Stimulated activated CD8-positive, alpha-beta memory T cell treated with anti-CD3 and anti-CD28 coated beads, Interleukin-4, amount 100 ng/mL, for 1 hour (primary cell): ENCODE measurements at places on chromosomes 6 and 20.

DNA sequence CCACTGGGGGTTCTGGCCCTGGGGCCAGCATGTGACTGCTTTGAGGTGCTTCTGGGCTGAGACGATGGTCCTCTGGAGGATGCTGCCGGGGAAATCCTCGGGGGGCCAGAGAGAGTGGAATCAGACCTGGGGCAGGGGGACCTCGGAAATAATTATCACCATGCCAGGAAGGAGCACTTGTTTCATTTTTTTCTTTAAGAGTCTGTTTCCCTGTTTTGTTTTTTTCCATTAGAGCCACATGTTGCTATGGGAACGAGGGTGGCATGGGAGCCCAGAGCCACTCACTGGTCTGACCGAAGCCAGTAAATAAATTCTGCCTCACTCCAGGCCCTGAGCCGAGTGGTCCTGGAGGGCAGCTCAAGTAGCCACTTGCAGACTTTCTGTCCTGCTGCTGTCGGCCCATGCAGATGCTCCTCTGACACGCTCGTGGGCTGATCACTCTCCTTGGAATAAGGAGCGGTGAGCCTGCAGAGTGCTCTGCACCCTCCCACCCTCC is 365.1 kb downstream of the ZFAND3 start:
- DNase-seq: no peak

DNA sequence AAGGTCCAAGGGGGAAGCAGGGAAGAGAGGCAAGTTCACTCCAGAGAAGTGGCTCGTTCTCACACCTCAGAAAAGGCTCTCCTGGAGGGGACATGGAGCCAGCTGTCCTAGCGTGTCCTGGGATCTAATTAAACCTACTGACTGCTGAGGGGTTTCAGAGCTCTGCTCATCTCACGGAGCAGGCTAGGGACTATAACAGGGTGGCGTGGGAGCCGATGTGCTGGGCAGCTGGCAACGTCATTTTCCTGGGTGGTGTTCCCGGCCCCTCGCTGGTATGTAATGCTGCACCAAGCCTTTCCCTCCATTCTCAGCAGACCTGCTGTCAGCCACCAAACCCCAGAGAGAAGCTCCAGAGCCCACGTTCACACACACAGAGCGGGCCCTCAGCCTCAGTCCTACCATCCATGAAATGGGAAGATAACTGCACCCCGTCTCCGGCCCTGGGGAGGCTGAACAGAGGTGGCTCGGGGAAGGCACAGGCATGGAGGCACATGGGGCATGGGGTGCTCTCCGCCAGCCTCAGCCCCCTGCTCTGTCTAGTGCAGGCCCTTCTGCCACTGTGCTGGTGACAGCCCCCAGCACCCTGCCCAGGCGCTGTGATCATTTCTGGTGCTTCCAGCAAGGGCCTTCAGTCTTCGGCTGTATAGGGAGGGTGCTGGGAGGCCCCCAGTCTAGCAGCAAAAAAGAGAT is 1.9 kb downstream of the CST7 start:
- DNase-seq: no peak

- no peak for DNase-seq
These were observed 188.6 kb upstream of the PLCB4 start for GRCh38 chr20:8880085-8880853.

DNA sequence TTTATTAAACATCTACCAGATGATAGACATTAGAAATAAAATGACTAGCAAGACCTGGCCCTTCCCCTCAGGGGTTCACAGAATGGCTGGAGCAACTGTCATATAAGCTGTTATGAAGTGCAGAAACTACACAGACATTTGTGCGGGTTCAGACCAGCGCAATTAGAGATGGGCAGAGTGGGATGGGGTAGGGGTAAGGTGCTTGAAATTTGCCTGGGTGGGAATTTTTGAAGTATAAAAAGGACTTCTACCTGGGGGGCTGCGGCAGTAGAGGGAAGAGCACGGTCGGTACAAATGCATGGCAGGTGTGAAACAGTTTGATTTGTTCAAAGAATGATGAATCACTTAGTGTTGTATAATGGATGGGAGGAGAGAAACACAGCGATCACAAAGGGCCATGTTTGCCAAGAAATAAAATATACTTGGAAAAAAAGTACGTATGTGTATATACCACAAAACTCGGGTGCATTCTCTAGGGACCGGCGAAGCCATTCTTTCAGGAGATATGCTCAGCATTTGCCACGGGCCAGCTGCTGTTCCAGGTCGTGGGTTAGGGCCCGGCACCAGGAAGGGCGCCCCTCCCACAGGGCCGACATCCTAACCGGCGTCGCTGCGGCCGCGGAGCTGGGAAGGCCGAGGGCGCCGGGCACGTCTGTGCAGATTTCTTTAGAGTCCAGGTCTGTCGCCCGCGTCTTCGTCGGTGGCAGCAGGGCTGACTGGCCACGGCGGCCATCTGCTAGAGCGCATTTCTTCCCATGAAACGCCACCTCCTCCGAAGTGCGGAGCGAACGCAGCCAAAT is 809 bp upstream of the NOL7 start:
- DNase-seq: no peak

GRCh38 chr6:5285081-5285480 is 23.8 kb downstream of the FARS2 start:
- DNase-seq: no peak

GRCh38 chr6:53651764-53652401 is 13.7 kb downstream of the KLHL31 start:
- DNase-seq: peak; percentile 47

GRCh38 chr20:1734269-1734858 is 76.8 kb upstream of the SIRPG start:
- no peak for DNase-seq

DNA sequence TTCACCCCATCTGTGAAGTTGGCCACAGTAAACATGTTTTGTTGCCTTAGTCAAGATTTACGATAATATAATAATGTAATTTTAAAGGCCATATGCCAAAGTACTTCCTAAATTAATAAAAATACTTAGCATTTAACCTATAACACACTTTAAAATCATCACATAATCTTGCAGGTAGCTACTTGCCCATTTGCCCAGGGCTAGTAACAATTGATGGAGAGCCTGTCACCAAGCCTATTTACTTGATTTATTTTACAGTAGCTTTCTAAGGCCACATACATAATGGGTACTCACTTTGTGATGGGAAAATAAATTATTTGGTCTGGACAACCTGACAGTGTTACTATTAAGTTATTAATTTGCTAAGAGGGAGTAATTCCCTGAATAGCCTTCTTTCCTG is 14.5 kb downstream of the BTBD9 start:
- no peak for DNase-seq

DNA sequence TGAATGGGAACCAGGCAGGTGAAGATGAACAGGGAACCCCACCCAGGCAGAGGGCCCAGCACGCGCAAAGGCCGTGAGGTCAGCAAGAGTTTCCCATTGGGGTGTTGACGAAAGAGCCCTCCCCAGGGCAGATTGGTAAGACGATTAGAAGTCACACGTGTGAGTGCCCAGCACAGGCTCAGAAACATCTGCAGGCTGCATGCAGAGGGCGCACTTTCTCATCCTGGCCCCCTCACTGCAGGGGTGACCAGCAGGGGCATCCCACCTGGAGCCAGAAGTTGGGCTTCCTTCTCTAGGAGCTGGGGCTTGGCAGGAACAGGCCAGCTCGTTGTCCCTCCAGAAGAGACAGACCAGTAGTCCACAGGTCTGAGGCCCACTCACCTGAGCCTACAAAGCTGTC is 38.4 kb downstream of the VSTM2L start:
- DNase-seq: no peak

- DNase-seq: no peak
These were observed 87.0 kb upstream of the B3GAT2 start for GRCh38 chr6:71043902-71044301.

GRCh38 chr6:169229615-169230321 is 23.9 kb downstream of the THBS2 start:
- no peak for DNase-seq

GRCh38 chr20:23192469-23192868 is 106.3 kb upstream of the CD93 start:
- DNase-seq: no peak

GRCh38 chr6:18507561-18507960 is 120.4 kb downstream of the RNF144B start:
- no peak for DNase-seq

GRCh38 chr6:134537146-134537555 is 219.2 kb upstream of the SGK1 start:
- DNase-seq: no peak

- no peak for DNase-seq
These were observed 6.3 kb upstream of the FOXA2 start for GRCh38 chr20:22590662-22591061.

DNA sequence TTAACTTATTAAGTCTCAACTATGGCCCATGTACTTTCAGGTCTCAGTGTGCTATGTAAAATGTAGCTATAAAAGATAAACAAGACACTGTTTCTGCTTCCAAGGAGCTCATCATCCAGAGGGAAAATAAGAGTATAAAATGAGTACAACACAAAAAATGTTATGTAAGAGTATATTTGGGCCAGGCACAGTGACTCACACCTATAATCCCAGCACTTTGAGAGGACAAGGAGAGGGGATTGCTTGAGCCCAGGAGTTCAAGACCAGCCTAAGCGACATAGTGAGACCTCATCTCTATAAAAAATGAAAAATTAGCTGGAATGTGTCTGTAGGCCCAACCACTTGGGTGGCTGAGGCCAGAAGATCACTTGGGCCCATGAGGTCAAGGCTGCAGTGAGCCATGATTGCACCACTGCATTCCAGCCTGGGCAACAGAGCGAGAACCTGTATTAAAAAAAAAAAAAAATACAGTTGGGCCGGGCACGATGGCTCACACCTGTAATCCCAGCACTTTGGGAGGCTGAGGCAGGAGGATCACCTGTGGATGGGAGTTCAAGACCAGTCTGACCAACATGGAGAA is 124.0 kb downstream of the EDN1 start:
- no peak for DNase-seq

- DNase-seq: peak; percentile 33
These were observed 46.8 kb downstream of the PYGB start for GRCh38 chr20:25294459-25295385.

DNA sequence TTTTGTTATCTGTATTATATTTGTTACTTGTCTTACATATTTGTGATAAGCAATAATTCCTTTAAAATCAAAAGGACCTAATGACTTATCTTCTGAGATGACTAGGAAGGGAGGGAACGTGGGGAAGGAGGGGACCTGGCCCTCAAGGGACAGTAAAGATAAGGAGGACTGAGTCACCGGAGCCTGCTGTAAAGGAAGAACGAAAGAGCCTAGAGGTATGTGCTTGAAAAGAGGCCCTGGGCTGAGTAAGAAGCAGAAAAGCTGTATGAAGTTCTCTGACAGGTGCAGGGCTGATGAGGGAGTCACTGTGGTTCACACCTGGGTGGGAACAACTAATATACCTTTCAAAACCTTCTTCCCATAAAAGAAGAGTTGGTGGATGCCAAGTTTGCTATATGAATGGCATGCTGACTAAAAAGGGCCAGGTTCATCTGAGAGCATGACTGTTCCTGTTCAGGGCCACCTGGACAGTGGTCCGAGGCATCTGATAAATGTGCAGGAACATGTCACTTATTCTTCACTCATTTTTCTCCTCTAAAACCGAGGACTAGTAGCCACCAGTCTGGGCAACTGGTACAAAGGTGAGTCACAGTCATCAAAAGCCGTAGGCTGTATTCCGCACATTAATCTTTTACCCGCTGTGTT is 111.3 kb downstream of the TNFAIP3 start:
- DNase-seq: no peak

GRCh38 chr6:166477647-166478365 is 95.1 kb upstream of the MPC1 start:
- DNase-seq: no peak

GRCh38 chr6:503610-504362 is 112.2 kb downstream of the IRF4 start:
- DNase-seq: no peak

- DNase-seq: no peak
These were observed 235.7 kb upstream of the ZNF217 start for GRCh38 chr20:53829255-53829723.

DNA sequence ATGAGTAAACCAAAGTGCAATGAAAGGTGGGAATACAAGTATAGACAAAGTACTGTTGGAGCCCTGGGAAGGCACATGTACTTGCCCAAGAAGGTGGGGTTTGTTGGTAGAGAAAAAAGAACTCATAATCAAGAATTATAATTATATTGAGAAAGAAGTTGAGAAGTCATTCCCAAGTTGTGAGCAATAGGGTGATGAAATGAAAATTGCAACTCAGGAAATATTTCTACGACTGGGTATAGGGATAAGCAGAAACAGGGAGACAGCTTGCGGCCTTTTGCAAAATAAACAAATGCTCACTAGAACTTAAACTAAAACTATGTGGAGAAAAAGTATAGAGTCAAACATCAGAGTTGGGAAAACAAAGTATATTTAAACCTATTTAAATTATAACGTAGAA is 250.7 kb upstream of the FAM83B start:
- no peak for DNase-seq

DNA sequence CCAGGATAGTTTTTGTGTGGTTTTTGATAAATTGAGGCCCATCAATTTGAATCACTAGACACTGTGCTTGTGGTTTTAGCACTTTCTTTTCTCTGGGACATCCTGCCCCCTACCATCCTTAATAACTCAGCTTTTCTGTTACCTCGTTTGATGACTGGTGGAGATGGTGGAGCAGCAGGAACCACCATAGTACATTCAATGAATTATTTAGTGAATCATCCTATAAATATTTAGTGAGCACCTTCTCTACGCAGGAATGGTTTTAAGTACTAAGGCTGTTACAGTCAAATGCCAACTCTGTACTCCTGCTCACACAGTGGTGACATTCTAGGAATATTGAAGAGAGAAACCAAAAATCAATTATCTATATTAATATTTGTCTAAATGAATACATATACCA is 585.2 kb downstream of the HAO1 start:
- DNase-seq: no peak

DNA sequence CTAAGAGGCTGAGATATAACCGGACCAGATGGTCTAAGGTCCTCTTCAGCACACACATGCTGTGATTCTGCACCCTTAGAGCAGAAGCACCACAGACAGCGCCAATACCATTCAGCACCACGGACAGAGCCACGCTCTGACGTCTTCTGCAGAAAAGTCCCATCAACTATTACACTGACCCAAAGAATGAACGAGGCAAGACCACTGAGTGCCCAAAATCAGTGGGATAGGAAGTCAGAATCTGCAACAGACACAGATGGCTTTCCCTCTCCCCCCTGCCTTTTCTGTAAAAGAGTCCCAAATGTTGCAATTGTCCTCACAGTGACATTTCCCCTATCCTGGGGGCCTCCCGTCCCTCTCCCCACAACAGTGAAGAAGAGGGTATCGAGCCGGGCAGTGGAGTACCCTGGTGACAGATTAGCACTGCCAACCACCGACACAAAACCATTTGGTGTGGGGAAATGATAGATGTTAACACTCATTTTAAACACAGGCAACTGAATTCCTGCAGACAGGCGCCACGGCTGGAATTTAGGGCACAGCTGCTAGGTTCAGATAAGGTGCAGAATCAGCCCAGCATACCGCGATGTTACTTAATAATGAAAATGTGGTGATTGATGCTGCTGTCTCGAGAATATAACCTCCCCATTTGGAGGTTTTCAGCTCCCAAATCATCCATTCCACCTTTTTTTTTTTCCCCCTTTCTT is 66.6 kb upstream of the CTNNBL1 start:
- DNase-seq: no peak

- DNase-seq: no peak
These were observed 40.6 kb upstream of the ECHDC1 start for GRCh38 chr6:127383988-127384387.
